ENCODE measurements at places on chromosomes 5 and 9.

DNA sequence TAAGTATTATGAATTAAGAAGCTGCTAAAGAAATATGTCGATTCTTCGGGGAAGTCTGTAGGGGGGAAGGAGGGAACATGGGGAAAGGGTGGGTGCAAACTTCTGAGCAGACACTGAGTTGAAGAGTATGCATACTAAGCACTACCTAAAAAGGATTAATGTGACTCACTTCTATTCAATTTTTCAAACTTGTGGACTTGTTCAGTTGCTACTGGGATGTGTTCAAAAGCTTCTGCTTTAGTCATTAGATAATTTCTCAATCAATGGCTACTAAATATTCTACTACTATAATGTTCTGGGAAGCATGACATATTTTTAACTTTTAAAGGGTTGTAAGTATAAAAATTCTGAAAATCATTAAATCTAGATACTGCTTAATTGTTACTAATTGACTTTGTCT lies 109.7 kb upstream of the FER start:
- no peak for DNase-seq

GRCh38 chr5:151864061-151864748 lies 60.4 kb downstream of the GLRA1 start:
- no peak for DNase-seq

DNA sequence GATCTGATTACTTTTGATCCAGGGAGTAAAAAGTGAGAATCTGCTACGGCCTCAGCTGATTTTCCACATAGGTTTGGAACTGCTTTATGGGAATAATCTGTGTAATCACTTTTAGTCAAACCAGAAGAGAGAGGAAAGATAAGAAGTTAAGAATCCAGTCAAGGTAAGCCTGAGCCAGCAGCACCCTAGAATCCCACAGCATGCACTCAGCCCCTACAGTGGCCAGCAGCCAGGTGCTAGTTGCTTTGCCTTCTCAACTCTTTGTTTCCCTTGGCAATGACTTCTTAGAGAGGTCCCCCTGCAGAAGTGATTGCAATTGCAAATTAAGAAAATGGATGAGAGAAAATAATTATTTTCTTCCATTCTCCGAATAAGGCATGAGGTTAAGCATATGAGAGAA lies 59.7 kb upstream of the TMED7 start:
- DNase-seq, result no peak

DNA sequence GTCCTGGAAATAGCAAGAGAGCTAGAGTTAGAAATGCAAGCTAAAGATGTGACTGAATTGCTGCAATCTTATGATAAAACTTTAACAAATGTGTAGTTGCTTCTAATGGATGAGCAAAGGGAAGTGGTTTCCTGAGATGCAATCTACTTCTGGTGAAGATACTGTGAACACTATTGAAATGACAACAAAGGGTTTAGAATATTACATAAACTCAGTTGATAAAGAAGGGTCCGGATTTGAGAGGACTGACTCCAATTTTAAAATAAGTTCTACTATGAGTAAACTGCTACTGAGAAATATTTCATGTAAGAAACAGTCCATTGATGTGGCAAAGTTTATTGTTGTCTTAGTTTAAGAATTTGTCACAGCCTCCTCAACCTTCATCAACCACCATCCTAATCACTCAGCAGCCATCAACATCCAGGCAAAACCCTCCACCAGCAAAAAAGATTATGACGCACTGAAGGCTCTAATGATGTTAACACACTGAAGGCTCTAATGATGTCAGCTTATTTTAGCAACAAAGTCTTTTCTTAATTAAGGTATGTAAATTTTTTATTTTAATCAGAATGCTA lies 376.2 kb downstream of the CDH10 start:
- DNase-seq, result no peak

- DNase-seq, result no peak
Measured at GRCh38 chr9:99885747-99886146, 20.7 kb upstream of the STX17 start.

GRCh38 chr5:89421035-89421434 lies 538.1 kb upstream of the MEF2C start:
- no peak for DNase-seq

DNA sequence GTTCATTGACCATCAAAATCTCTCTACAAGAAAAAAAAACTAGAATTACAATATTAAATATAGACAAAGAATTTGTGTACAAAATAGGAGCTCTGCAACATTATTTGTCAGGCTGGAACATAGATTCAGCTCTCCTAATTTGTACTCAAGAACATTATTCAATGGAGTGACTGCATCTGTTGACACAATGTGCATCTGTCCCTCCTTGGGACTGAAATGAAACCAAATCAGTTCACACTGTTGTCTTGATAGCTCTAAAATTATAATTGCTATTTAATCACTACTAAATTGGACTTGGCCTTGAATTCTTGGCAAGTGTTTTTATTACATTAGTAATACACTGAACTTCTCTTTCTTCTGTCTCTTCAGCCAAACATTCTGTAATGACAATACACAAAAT lies 47.7 kb downstream of the FTMT start:
- DNase-seq, result no peak

DNA sequence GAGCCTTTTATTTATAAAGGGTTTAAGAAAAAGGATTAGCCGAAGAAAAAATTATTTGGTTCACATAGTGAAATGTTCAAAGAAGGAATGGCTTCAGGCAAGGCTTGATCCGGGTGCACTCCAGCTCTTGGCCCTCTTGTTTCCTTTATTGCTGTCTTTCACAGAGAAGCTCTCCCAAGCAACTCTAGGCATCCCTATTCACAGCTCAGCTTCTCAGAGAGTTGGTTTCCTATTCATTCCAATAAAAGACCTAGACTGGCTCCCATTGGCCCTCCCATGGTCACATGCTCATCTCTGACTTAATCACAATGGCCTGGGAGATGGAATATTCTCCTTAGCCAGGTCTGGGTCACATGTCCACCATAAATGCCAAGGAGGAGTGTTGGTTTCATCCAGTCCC lies 9.4 kb upstream of the FGFR4 start:
- DNase-seq, result no peak

GRCh38 chr5:119512277-119512676 lies 60.0 kb downstream of the HSD17B4 start:
- no peak for DNase-seq

- DNase-seq, result no peak
Measured at GRCh38 chr5:1144638-1145396, 33.0 kb upstream of the SLC12A7 start.

- DNase-seq, result no peak
Measured at GRCh38 chr5:109099081-109099480, 310.7 kb downstream of the PJA2 start.

GRCh38 chr9:134709512-134710270 lies 68.1 kb downstream of the COL5A1 start:
- no peak for DNase-seq

GRCh38 chr5:101720033-101720432 lies 576.1 kb downstream of the SLCO4C1 start:
- no peak for DNase-seq

DNA sequence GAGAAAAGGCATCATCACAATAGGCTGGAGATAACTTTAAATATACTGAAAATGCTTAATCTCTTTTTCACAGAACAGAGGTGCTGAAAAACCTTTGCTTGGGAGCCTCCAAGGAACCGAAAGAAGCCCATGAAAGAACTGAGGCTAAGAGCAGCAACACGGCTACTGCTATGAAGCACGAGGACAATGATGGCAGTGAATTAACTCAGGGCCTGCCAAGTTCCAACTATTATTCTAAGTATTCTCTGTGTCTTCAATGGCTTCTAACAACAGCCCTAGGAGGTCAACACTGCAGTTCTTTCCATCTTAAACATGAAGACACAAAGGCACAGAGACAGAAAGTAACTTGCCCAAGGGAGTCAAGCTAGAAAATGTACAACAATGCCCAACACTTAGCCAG lies 293.0 kb upstream of the DAP start:
- no peak for DNase-seq

Measured in activated CD4-positive, alpha-beta T cell treated with anti-CD3 and anti-CD28 coated beads, Interleukin-10, Interleukin-2, amounts not matched to agents 100 ng/mL and 50 ng/mL, durations not matched to agents 16 hours and 8 hours (primary cell).